ENCODE measurements at places on chromosomes 12 and 14.

GRCh38 chr12:32504591-32504990 lies 105.2 kb downstream of the FGD4 start:
- DNase-seq = no peak

- no peak for DNase-seq
Observed at GRCh38 chr14:99819514-99819913, 26.3 kb downstream of the EML1 start.

- no peak for DNase-seq
Observed at GRCh38 chr12:464484-465267, 4.9 kb downstream of the B4GALNT3 start.

DNA sequence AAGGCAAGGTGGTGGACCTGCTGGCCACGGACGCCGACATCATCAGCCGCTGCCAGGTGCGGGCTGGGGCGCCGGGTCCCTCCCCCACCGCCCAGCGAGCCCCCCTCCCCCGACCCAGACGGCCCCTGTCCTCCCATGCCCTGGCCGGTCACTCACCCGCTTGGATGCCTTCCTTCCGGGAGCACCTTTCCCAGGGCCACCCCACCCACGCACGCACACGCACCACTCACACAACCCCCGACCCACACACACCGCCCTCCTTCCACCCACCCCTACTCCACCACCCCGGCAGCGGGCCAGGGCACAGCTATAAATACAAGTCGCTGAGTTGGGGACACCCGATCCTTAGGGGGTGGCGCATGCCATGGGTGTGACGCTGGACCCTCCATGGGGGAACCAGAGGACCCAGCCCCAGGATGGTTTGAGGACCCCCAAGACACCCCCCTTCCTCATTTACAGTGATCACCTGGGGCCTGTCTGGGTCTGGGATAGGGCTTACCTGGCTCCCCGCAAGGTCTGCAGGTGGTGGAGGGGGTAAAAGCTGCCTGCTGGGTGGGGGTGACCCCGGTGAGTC lies 465 bp downstream of the ADSS1 start:
- peak; percentile 15 for DNase-seq

DNA sequence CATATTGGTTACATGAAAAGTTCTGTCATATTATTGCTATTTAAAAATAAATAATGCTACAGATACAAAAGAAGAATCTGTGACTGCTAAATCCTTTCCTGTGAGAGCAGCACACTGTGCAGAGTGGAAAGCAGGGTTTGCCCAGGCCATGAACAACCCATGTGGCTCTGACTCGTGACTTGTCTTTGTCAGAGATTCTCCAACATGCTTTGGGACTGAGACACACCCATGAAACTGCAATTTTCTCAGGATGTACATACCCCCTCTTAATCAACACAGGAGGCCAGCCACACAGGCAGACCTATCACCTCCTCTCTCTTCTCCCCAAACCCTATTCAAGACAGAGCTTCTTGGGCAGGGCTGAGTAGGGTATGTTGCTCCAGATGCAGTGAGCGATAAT lies 96.8 kb upstream of the NTF3 start:
- no peak for DNase-seq

- peak; percentile 41 for DNase-seq
Observed at GRCh38 chr12:132327336-132328171, 1.8 kb downstream of the GALNT9 start.

GRCh38 chr12:44885902-44886301 lies 9.8 kb upstream of the NELL2 start:
- DNase-seq = no peak

GRCh38 chr14:100619396-100620254 lies 32.4 kb upstream of the BEGAIN start:
- no peak for DNase-seq

DNA sequence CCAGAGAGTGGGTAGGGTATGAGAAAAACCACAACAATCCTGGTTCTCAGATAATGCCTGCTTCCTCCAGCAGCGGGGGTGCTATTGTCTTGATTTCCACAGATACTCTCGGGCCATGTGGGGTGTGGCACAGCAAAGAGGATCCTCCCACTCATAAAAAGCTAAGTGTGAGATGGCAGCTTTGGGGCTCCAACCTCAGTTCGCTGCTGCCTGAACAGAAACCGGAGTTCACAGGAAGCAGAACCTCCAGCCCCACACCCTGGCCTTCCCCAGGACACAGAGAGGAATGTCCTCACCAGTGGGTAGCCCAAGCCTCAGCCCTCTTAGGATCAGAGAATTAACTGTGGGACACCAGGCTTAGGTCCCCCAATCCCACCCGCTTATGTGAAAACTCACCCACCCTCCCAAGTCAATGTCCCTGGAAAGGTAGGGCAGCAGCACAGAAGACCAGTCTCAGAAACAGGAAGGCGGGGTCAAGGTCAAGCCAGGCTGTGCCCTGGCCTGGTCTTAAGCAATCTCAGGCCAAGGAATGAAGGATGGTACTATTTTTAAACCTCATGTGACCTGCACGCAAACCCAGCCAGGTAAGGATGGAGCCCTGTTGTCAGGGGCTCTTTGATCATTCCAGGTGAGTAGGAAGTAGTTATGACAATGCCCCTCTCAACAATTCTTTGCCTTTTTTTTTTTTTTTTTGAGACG lies 9.0 kb downstream of the KCTD10 start:
- no peak for DNase-seq

- DNase-seq = no peak
Observed at GRCh38 chr14:23633160-23633701, 2.9 kb upstream of the DHRS2 start.

Data from activated CD4-positive, alpha-beta T cell treated with anti-CD3 and anti-CD28 coated beads, Interleukin-2, amount 50 U/mL, for 4 hours (primary cell).